ENCODE measurements at places on chromosomes 7 and 10.

GRCh38 chr10:103709341-103709920, 145.9 kb downstream of the SH3PXD2A start:
- no peak for DNase-seq

DNA sequence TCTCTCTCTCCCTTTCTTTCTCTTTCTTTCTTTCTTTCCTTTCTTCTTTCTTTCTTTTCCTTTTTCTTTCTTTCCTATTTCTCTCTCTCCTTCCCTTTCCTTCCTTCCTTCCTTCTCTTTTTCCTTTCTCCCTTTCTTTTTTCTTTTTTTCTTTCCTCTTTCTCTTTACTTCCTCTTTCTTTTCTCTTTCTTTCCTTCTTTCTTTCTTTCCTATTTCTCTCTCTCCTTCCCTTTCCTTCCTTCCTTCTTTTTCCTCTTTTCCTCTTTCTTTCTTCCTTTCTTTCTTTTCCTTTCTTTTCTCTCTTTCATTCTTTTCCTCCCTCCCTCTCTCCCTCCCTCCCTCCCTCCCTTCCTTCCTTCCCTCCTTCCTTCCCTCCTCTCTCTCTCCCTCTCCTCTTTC, 81.5 kb downstream of the RHOBTB1 start:
- no peak for DNase-seq

- DNase-seq = no peak
These were observed 160.5 kb upstream of the TNRC18 start for GRCh38 chr7:5584096-5584495.

- no peak for DNase-seq
These were observed 28.3 kb downstream of the ZFAND2A start for GRCh38 chr7:1131471-1132265.

- no peak for DNase-seq
These were observed 326.9 kb downstream of the GPAM start for GRCh38 chr10:111856631-111857030.

- no peak for DNase-seq
These were observed 42.9 kb downstream of the RAB18 start for GRCh38 chr10:27547047-27547446.

GRCh38 chr7:142813699-142814098, 41.2 kb upstream of the EPHB6 start:
- DNase-seq = no peak

- DNase-seq = no peak
These were observed 94.4 kb downstream of the ADCYAP1R1 start for GRCh38 chr7:31146538-31146937.

- no peak for DNase-seq
These were observed 359.7 kb downstream of the CRPPA start for GRCh38 chr7:16061630-16062029.

- DNase-seq = no peak
These were observed 92.5 kb downstream of the CSTF2T start for GRCh38 chr10:51606825-51607462.

DNA sequence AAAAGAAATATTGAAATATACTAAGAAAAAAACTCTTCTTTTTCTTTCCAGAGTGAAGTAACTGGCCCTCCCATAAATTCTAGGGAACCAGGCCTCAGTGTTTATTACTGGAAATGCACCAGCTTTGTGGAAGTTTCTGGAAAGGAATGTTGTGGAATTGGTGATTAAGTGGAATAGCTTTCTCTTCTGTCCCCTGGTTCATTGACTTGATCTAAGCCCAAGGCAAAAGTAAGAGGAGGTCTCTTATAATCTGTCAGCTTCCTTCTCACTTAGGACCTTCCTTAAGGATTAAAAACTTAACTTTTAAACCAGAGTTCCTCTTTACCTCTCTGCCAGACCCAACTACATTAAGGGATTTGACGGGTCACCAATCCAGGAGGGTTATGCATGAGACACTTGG, 266.2 kb downstream of the SLC25A13 start:
- DNase-seq = no peak

GRCh38 chr10:968546-969199, 19.6 kb upstream of the GTPBP4 start:
- DNase-seq = no peak

GRCh38 chr10:52740913-52741675, 31.5 kb downstream of the MBL2 start:
- no peak for DNase-seq

DNA sequence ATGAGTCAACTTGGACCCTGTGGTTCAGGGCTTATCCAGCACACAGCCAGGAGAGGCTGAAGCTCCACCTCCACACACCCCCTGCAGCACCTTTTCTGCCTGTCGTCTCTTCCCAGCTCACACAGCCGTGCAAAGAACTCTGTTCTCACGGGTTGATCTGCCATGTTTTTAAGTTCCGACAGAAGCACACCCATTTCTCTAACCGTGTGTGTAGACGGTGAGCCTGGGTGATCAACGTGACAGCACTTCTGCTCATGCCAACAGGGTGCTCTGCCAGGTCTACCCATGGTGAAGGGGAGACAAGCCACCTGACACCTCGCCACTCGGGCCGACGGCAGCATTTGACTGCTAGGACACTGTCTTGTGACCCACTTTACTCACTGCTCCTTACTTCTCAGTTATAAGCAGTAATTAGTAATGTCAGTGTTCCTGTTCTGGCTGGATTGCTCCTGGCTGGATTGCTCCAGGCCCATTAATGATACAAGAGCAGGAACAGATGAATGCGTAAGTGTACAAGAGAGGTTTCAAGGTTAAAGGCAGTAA, 90.5 kb downstream of the RNF216 start:
- DNase-seq = no peak

DNA sequence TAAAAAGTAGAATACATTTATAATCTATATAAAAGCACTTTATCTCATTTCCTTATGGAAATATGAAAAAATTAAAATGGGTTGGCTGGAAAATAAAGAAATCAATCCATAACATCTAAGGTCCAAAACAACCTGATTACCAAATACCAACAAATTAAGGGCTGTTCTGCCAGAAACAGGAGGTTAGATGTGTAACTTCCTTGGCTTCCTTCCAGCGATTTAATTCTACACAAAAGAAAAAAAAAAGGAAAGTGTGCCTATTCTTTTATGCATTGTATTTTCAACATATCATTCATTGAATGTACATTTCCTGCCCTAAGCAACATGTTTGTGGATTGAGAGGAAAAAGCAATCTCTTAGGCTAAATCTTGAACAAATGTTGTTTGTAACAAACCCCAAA, 36.2 kb upstream of the USP6NL start:
- DNase-seq = no peak

GRCh38 chr7:71854546-71855397, 557.4 kb downstream of the CALN1 start:
- DNase-seq = no peak

- DNase-seq = no peak
These were observed 27.0 kb upstream of the ZNF862 start for GRCh38 chr7:149811221-149811620.

DNA sequence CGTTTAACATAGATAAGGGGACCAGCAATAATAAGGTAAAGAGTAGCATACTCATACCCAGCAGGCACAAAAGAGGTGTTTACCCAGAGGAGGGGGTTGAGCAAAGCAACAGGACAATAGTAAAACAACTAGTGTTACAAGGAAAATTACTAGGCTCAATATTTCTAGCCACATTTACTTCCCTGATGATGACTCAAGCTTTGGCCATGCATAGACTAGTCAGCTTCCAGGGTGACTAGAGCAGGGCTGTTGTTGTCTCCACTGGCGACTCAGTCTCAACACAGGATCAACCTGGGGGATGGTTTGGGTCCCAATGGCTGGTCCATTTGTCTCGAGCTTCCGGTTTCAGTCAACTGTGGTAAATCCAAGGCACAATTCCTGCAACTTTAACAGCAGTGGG, 217.7 kb upstream of the KCND2 start:
- DNase-seq = no peak

DNA sequence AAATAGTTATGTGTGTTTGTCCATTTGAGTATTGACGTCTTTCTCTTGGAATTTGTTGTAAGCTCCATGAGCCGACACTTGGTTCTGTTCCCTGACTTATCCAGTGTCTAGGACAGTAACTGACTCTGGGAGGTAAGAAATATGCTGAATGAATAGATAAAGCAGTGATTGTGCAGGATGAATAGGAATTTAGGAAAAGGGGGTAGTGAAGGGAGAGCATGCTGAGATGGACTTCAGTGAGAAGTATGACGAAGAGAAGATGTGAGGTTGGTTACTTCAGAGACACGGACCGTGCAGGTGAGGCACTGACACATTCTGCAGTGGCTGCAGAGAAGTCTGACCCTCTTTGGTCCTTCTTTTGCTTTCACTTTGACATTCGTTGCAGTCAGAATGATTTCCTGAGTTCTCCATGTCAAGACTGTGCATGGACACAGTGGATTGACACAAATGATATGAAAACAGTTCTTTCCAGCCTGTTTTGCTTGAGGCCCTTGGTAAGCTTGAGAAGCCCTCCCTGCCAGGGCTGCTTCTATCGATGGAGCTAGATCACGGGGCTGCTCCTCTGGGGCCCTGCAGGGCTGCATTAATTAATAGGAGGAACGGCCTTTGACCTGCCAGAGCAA, 261.5 kb upstream of the SORCS1 start:
- no peak for DNase-seq

DNA sequence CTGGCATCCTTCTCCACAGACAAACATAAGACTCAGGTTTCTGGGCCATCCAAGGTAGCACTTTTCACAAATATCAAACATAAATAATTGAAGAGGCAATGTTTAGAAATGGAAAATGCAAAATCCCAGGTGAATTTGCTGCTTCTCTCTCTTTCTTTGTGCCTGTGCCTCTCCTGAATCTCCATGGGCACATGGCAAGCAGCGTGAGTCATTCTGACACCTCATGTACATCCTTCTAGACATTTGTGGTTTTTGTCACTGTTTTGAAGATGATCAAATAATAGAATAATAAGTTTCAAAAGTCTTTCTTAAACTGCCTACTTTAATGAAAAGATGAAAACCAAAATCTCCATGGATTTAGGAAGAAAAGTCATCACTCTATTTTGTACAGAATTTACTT, 60.3 kb upstream of the RAB11FIP2 start:
- no peak for DNase-seq

- DNase-seq = no peak
These were observed 157.7 kb upstream of the PRR15 start for GRCh38 chr7:29405891-29406290.

DNA sequence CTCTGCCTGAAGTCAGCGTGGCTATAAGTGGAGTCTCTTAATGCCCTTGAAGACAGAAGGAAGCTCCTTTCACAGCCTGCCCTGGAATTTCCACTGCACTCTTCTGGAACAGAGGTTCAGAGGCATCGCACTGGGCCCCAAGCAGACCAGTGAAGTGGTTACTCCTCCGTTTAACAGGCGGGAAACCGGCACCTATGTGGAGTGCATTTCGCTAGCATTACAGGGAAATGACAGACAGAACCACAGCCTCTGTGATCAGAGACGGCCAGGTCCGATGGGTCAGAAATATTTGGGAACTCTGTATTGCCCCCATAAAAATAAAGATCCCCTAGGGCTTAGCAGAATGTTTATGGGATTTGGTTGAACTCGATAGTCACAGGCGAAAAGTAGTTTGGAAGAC, 406.9 kb upstream of the PRKCQ start:
- DNase-seq = no peak

- no peak for DNase-seq
These were observed 84.8 kb downstream of the ANK3 start for GRCh38 chr10:60304829-60305379.

DNA sequence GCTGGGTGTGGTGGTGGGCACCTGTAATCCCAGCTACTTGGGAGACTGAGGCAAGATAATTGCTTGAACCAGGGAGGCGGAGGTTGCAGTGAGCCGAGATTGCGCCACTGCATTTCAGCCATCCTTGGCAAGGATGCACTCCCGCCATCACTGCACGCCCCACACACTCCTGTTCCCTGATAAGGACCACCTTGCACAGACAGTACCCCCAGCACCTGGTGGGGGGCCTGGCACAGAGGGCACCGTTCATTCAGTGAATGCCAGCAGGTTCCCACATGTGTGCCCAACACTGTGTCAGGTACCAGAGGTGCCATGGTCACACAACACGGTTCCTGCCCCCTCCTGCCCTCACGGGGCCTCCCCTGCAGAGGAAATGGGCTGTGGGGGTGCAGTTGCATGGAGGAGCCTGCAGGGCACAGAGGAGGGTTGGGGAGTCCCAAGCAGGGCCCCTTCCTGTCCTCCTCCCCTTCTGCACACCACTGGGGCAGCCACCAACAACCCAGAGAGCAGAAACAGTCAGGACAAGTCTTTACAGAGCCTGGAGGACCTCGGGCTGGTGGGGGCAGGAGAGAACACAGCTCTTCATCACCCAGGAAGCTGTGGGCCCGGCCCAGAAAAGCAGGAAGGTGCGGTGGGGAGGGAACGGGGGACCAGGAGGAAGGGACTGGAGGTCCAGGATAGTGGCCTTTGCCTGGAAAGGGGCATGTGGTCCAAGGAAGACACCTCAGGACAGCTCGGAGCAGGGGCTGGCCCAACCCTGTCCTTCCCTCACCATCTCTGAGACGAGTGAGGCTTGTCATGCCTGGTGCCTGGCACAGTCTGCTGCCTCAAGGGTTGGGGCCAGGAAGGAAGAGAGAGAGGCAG, 7.1 kb downstream of the CRYGN start:
- no peak for DNase-seq

Data from HS-27A (cell line).